CD4-positive, alpha-beta memory T cell (primary cell): ENCODE measurements at places on chromosomes 12 and 14. TPM values are rescaled to one million over a fixed set of nuclear protein-coding genes. Genes with fewer than 3 reads are reported as not detected.

The SERPINA12 gene
- total RNA-seq: not detected

The OR6C6 gene
- total RNA-seq: not detected

The OAS2 gene
- 73.5 TPM for total RNA-seq

The SERPINA5 gene
- total RNA-seq: not detected

The KRT6C gene
- not detected for total RNA-seq

The TEX52 gene
- total RNA-seq: not detected

The GALNT8 gene
- total RNA-seq: 1.3 TPM

- no peak for DNase-seq
These were observed 11.0 kb upstream of the GOLGA3 start for GRCh38 chr12:132839558-132840235.

- DNase-seq: no peak
These were observed 14.1 kb downstream of the COQ10A start for GRCh38 chr12:56280849-56281248.

- DNase-seq: no peak
These were observed 105.0 kb downstream of the DNAH10 start for GRCh38 chr12:123867141-123867540.

DNA sequence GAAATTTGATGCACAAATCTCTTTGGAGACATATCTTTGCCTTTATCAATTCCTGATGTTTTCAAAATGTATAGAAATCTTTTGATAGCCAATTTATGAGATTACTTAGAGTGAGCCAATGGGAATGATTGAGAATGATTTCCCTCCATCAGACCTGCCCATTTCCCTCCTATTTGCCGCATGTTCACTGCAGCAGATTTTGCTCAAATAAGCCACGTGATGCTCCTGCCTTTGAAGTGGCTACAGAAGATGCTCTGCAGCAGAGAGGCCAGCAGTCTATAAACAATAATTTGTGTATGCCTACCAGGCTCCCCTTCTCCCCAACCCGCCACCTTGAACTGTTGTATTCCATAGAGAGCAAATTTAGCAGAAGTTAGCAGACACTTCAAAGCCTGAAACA lies 21.9 kb downstream of the WIF1 start:
- no peak for DNase-seq

DNA sequence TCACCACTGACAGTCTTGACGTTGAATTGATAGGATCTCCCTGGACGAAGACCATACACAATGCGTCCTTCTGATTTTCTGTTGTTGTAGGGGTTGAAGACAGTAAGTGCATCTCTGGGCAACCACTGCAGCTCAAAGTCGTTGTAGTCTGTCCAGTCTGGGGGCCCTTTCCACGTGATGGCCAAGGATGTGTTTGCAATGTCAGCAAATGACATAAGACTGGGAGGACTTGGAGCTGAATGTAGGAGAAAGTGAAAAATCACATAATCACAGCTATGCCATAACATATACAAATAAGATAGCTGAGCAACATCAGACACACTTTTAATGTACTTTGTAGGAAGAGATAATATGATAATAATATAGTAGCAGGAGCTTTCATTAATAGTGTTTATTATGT lies 77.8 kb downstream of the PTPRB start:
- DNase-seq: no peak

DNA sequence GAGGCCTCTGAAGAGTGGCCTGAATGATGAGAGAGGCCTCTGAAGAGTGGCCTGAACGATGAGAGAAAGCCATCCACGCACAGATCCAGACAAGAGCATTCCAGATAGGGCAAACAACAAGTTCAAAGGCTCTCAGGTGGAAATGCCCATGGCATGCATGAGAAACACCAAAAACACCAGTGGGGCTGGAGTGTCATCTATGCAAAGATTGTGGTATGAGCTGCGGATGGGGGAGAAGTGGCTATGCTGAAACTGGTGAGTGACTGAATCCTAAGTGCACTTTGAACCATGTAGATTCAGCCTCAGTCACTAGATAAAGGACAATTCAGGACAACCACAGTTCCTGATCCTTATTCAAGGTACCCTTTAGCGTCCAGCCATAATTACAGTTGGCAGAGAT lies 79.4 kb upstream of the GZMB start:
- DNase-seq: no peak

GRCh38 chr14:58752771-58753201 lies 115.0 kb downstream of the DACT1 start:
- DNase-seq: no peak

DNA sequence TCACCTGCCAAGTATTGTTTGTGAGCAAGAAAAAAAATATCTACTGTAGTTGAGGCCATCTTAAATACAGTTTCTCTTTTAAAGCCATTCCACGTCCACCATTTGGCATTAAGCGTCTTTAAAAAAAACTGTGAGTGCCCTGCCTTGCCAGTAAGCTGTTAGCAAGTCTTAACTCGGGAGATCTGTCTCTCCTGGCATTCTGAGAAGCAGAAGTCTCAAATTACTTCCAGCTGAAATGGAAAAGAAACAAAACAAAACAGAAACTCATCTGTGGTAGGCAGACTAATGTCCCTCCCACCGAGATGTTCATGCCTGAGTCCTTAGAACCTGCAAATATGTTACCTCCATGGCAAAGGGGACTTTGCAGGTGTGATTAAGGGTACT lies 126.2 kb downstream of the CRADD start:
- DNase-seq: no peak

GRCh38 chr14:40623643-40624042 lies 983.0 kb upstream of the LRFN5 start:
- DNase-seq: no peak

- no peak for DNase-seq
These were observed 255.8 kb upstream of the FOXN3 start for GRCh38 chr14:89672636-89673511.

DNA sequence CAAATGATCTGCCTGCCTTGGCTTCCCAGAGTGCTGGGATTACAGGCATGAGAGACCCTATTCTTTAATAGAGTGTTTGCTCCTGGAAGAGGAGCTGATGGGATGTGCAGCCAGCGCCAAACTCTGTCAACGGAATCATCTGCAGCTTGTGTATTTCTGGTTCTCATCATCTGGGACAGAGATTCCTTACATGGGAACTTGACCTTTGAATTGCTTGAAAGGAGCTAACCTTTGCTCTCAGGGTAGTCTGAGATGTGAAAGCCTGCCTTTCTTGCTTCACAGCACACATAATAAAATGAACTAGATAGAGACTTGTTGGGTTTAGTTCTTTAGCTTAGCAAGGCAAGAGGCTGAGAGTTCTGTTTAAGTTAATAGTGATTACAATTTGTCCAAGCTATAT lies 120.0 kb downstream of the OTOGL start:
- no peak for DNase-seq

DNA sequence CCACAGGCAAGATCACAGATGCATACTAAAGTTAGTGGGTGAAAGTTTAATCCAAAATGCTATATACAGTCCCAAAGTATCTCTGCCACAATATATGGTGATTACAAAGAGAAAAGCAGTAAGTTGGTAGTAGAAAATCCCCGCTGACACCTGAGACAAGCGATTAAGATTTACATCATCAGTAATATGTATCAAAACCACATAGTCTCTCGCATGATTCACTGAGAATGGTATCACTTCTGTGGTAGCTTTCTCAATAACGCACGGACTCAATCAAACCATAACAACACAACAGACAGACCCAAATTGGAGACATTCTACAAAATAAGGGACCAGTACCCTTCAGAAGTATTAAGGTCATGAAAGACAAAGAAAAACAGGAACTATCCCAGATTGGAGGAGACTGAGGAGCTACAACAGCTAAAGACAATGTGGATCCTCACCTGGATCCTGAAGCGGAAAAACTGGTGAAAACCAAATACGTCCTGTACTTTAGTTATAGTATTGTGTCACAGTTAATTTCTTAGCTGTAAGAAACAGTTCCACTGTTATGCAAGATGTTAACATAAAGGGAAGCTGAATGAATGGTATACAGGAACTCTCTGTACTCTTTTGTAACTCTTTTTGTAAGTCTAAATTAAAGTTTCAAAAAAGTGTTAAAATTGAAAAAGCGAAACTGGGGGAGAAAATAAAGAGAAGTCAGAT lies 51.0 kb downstream of the SPTLC2 start:
- DNase-seq: no peak

GRCh38 chr12:46958599-46959290 lies 120.7 kb upstream of the PCED1B start:
- no peak for DNase-seq

- DNase-seq: no peak
These were observed 328.8 kb upstream of the DIO3 start for GRCh38 chr14:101232340-101233020.

- no peak for DNase-seq
These were observed 8.0 kb upstream of the PLEKHA5 start for GRCh38 chr12:19121449-19122018.

- DNase-seq: no peak
These were observed 974.5 kb upstream of the FLRT2 start for GRCh38 chr14:84555493-84555892.

GRCh38 chr12:89328151-89329030 lies 23.9 kb downstream of the DUSP6 start:
- DNase-seq: no peak

DNA sequence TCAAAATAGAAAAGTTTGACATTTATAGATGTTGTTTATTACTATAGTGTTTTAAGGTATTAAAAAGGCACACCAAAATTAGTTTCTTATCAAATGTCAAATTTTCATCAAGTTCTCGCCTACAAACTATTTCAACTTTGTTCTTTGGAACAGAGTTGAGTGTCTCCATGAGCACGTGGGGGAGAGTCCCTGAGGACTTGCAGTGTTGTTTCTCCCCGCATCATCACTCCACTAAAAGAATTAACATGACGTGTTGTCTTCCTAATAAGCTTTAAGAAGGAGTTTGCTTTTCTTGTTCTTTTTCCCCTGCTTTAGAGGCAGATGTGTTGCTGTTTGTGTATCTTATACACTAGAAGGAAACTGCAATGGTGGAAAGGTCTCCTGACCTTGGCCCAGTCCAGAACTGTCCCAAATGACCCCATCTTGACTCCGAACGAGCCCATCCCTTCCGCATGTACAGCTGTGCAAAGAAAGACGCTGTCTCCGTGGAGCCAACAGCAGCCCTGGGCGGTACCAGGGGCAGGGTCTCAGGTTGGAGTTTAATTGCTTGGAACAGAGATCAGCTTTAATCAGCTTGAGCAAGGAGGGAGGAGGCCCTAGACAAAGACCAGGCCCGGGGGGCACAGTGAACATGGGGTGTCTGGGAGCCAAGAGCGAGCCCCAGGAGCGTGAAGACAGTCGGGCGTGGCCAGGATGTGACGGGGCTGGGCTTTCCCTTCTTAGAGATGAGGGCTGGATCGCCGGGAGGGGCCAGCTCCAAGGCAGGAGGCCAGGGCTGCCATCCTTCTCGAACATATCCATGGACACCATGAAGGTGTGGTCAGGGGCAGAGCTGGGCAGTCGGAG lies 215.4 kb upstream of the RTL1 start:
- no peak for DNase-seq

GRCh38 chr14:105180592-105181548 lies at the start of gene NUDT14:
NUDT14 (minus strand) TSS chr14:105181312; CDS start chr14:105181209, 103 bp downstream.
- peak; percentile 86 for DNase-seq

- DNase-seq: no peak
These were observed 138.5 kb downstream of the BCAT1 start for GRCh38 chr12:24810378-24810777.

GRCh38 chr12:108043286-108043685 lies 85.8 kb upstream of the WSCD2 start:
- no peak for DNase-seq

DNA sequence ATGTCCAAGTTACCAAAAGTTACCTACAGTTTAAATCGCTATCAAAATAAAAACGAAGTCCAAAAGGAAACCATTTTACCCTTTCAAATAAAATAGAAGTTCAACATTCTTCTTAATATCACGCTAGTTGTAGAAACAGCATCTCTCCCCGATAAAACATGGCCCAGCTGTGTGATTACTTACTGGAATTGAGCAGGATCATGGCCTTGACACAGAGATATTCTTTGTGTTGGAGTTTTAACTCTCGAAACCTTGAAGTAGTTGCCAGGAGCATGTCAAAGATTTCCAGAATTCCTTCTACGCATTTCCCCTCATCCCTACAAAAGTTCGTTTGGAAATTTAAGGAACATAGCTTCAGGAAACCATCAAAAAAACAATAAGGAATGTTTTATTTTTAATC lies 44.8 kb downstream of the ESR2 start:
- no peak for DNase-seq

DNA sequence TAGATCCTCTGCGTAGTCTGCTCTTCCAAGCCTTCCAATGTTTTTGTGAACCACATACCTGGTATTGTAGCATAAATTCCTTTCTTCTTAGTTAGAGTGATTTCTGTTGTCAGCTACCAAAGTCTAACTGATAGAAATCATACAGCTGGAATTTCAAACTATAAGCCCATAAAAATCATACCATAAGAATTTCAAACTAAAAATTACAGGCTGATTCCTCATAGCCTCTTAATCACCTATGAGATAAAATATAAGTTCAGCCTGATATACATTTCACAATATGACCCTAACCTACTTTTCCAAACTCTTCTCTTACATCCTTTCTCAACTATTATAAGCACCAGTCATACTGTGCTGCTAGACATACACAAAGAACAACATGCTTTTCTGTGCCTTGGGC lies 64.8 kb downstream of the PTHLH start:
- no peak for DNase-seq

GRCh38 chr12:114476159-114476558 lies 70.2 kb upstream of the TBX5 start:
- no peak for DNase-seq

DNA sequence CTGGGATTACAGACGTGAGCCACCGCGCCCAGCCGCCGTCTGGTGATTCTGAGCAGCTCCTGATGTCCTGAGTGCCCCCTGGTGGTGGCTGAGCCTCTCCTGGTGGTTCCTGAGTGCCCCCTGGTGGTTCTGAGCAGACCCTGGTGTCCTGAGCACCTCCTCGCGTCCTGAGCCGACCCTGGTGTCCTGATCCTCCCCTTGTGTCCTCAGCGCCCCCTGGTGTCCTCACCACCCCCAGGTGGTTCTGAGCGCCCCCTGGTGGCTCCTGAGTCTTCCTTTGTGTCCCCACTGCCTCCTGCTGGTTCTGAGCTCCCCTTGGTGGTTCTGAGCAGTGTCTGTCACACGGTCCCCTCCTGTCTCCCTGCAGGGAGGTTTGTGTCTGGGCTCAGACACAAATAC lies 1304.9 kb downstream of the TMEM121 start:
- DNase-seq: peak; percentile 35

DNA sequence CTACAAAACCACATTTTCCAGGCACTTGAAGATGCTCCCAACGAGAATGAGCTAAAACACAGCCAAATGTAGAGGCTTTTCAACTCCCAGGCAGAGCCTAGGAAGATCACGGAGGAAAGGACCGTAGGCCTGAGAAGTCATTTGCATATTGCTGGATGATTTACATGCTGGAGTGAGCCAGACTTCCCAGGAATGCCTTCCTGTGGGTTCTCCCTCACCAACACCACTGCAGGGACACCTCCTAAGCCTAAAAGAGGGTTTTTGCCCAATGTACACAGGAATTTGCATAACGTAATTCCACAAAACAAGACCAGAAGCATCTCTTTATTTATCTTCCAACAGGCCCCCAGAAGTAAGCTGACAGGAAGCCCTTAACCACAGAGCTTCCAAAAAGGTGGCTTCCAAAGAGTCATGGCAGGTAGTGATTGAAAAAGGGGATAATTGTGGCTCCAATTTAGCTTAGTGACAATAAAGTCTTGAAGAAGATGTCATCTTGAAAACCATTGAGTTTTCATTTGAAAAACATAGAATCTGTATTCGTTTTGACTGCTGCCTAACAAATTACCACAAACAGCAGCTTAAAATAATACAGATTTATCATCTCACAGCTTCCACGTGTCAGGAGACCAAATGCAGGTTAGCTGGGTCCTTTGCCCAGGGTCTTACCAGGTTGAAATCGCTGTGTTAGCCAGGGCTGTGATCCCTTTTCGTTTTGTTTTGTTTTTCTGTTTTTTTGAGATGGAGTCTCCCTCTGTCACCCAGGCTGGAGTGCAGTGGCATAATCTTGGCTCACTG lies 116.2 kb downstream of the EGLN3 start:
- no peak for DNase-seq
